ENCODE measurements at places on chromosomes 5 and 9. TPM values are rescaled to one million over a fixed set of nuclear protein-coding genes. Genes with fewer than 3 reads are reported as not detected.

GRCh38 chr9:89177944-89178829 is at the start of gene SHC3:
Gene SHC3 (minus strand): TSS chr9:89178818. CDS start chr9:89178460, 358 bp downstream.
- peak; percentile 10 for ATAC-seq

DNA sequence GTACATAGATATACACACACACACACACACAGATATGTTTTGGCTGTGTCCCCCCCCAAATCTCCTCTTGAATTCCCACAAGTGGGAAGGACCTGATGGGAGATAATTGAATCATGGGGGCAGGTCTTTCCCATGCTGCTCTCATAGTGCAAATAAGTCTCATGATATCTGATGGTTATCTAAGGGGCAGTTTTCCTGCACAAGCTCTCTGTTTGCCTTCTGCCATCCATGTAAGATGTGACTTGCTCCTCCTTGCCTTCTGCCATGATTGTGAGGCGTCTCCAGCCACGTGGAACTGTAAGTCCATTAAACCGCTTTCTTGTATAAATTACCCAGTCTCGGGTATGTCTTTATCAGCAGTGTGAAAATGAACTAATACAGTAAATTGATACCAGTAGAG is 15.9 kb upstream of the ALDOB start:
- ATAC-seq, result no peak

Gene SH3RF2
- total RNA-seq, result 0.38 TPM

Gene IL4
- not detected for total RNA-seq

DNA sequence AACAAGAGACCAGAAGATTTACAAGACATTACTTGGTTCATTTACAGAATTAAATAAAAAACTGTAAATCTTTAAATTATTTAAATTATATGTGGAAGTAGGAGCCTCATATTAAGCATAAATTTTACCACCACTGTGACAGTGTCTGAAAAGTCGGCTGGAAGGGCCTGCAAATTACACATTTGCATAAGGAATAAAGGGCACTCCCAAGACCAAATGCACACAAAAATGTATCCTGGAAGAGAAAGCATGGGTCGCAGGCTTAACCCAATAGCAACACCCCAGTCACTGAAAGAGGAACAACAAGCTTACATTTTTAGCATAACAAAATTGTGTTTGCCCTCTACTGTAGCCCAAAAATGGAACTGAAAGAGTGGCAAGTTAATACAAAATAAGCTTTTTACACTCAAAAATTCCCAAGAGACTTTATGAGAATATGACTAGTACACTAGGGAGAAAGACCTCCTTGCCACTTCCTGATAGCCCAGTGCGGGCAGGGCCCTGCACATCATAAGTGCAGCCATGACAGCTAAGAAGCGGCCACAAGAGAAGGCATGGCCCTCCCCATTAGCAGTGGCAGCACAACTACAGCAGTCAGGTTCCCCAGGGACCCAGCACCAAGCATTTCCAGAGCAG is 482.0 kb downstream of the DTWD2 start:
- ATAC-seq, result peak; percentile 66

DNA sequence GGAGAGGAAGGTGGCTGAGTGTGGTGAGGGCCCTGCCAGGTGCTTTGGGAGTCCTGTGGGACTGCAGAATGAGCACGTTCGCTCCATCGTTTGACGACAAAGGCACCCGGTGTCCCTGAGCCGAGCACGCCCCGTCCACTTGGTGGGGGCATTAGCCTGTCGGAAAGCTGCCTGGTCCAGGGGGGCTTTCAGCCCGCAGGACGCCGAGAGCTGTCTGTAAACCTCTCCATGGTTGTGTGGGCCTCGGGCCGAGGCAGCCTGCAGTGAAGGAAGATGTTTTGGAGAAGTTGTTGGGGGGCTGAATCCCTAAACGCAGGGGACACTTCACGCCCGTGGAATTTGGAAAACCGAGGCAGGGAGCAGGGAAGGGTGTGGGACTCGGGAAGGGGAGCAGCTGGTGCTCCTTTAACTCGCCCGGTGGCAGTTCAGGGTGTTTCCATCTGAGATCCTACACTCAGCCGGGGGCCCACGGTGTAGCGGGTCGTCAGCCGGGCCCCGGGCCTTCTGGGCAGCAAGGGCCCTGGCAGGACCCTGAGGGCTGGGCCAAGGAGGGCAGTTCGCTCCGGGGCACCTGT is 53.8 kb downstream of the MRPL36 start:
- ATAC-seq, result no peak

GRCh38 chr9:31908158-31908890 is 476.1 kb upstream of the ACO1 start:
- no peak for ATAC-seq

- ATAC-seq, result peak; percentile 4
These were observed 34.2 kb downstream of the ASS1 start for GRCh38 chr9:130478736-130479575.
